Substantia nigra (tissue), 51 donors: ENCODE measurements at places on chromosomes 1 and 21.

- no peak for DNase-seq
These were observed 95.9 kb downstream of the LRIG2 start for GRCh38 chr1:113168946-113169345.

- no peak for DNase-seq
These were observed 130.1 kb upstream of the MAP1LC3C start for GRCh38 chr1:242128951-242129502.

DNA sequence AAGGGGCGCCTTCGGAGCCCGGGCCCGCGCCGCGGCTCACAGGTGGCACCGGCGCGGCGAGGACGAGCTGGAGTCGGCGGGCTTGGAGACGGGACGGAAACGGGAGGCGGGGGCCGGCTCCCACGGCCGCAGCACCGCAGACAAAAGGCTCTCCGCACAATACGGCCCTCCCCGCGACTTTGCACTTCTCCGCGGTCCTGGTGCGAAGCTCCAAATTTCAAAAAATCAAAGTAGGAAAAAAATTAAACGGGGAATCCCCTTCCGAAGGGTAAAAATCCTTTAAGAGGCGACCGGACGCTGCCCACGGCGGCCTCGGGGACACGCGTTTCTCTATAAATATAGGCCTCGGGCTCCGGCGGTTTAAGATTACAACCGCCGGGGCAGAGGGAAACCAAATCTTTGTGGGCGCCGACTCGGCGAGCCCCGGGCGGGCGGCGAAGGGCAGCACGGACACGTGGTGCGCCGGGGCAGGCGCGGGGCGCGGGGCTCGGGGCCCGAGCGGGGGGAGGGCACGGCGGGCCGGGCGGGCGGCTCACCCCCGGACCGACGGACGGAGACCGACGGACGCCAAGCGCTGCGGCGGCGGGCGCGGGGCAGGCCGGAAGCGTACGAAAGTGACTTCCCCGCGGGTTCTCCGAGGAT is 453 bp downstream of the PABPC4 start:
- no peak for DNase-seq

GRCh38 chr1:116075990-116076389 is 35.2 kb upstream of the MAB21L3 start:
- no peak for DNase-seq

GRCh38 chr1:2177541-2177940 is 17.0 kb downstream of the FAAP20 start:
- no peak for DNase-seq

DNA sequence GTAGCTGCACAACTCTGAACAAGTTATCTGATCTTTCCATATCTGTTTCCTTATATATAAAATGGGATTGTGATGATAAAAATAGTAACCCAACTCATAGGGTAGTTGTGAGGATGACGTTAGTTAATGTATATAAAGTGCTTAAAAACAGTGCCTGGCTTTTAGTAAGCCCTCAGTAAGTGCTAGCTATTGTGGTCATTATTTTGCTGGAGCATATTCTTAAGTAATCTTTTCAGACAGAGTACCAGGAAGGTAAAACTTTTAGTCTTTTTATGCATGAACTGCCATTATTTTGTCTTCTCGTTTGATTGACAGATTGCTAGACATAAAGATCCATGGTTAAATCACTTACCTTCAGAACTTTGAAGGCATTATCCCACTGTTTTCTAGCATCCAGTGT is 62.5 kb upstream of the SIM2 start:
- DNase-seq: no peak

DNA sequence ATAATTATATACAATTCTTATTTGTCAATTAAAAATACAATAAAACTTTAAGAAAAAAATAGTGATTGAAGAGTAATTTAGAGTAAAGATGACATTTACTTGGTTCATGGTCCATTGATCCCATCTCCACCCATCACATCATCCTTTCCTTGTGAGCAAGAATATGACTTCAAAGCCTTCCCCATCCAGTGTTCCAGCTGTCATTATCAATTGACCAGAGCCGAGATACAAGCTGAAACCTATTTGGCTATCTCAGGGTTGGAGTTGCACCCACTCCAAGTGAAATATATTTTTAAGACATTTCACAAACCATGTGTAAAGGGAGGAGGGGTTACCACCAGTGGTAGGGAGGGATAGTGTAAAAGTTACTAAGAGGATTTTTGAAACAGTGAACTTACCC is 428.9 kb upstream of the C1orf87 start:
- no peak for DNase-seq

GRCh38 chr1:38003261-38004250 is 1.8 kb downstream of the FHL3 start:
- DNase-seq: peak; percentile 31

GRCh38 chr1:200525090-200525987 is 95.2 kb downstream of the KIF14 start:
- no peak for DNase-seq

GRCh38 chr1:27150641-27151040 is 4.3 kb downstream of the SLC9A1 start:
- DNase-seq: no peak

GRCh38 chr1:44817771-44818495 is 9.6 kb downstream of the BTBD19 start:
- no peak for DNase-seq

- DNase-seq: no peak
These were observed 131.2 kb upstream of the SPATA6 start for GRCh38 chr1:48603222-48603621.

GRCh38 chr1:42214447-42214871 is 49.9 kb upstream of the GUCA2A start:
- DNase-seq: no peak

GRCh38 chr1:85463731-85464496 is 1.0 kb downstream of the DDAH1 start:
- DNase-seq: no peak
